ENCODE measurements at places on chromosomes 1 and 21.

GRCh38 chr21:31898933-31899630 is 26.3 kb downstream of the HUNK start:
- no peak for DNase-seq

- peak; percentile 31 for DNase-seq
Observed at GRCh38 chr1:225879521-225880221, 2.5 kb downstream of the TMEM63A start.

- DNase-seq, result no peak
Observed at GRCh38 chr1:243343970-243344937, 88.4 kb downstream of the SDCCAG8 start.

GRCh38 chr1:180912801-180913565 is at the start of gene KIAA1614:
TSS of gene KIAA1614 (plus strand) at chr1:180912897. CDS start at chr1:180913244, 347 bp downstream.
- DNase-seq, result no peak

DNA sequence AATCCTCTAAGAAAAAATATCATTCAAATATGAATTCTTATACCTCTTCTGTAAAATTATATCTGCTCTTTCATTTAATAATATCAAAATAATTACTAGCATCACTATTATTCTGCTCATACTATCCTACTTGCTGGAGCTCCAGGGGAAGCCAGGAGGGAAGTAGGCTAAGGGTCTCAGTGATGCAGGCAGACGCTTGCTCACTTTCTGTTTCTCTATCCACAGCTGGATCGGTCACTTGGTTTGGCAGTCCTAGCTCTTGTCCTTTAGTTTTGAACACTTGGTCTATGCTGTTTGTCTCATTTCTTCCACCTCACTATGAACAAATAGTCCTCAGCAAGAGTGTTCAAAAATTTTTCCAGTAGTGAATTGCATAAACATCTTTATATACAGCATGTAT is 11.3 kb downstream of the CCDC190 start:
- no peak for DNase-seq

DNA sequence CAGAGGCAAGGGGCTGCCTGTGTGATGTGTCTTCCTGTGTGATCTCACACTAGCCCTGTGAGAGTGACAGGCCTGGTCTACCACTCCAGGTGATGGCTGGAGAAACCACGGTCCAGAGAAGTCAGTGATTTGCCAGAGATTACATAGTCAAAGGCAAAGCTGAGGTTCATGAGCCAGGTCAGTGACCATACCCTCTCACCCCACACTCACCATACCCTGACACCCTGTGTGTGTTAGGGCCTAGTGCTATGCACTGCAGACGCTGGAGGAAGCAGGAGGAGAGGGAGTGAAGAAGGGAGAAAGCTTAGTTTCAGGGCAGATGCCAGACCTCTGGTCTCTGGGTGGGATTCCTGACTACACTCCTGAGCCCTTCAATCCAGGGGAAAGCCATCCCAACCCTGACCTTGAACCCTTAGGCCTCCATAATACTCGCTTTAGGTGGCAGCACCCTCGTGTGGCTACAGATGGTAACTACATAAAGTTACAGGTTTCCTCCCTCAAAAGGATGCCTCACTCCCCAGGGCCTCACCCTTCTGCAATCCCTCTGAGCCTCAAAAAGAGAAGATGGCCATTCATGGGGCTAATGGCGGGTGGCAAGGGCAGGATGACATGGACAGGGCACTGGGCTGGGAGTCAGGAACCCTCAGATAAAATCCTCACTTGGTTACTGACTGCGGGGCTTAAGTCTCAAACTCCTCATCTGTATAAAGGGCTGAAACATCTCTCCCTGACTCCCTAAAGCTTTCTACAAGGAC is 20.8 kb upstream of the SDC3 start:
- DNase-seq, result peak; percentile 54

DNA sequence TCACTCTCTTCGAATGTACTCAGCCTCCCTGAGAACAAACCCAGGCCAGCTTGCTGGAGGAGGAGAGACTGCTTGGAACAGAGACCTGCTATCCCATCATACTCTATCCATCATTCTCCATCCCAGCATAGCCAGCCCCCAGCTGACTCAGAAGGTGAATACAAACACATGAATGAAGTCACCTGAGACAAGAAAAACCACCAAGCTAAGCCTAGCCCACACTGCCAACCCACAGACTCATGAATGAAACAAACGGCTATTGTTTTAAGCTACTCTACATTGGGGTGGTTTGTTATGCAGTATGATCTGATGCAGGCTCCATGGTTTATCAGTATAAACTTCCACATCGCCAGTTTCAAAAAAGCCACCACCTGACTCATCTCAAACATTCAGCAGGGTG is 395.6 kb downstream of the SETD4 start:
- DNase-seq, result no peak

GRCh38 chr1:24105368-24106160 is 6.4 kb downstream of the MYOM3 start:
- no peak for DNase-seq

- DNase-seq, result peak; percentile 8
Observed at GRCh38 chr1:151574575-151575529, 34.7 kb downstream of the TUFT1 start.

GRCh38 chr1:25182629-25183028 is 49.7 kb downstream of the SYF2 start:
- DNase-seq, result no peak

- no peak for DNase-seq
Observed at GRCh38 chr1:162366149-162366548, 10.5 kb downstream of the SPATA46 start.

- DNase-seq, result no peak
Observed at GRCh38 chr1:67312615-67313014, 4.9 kb downstream of the IL12RB2 start.

GRCh38 chr1:3548895-3549294 is 62.4 kb downstream of the MEGF6 start:
- no peak for DNase-seq

DNA sequence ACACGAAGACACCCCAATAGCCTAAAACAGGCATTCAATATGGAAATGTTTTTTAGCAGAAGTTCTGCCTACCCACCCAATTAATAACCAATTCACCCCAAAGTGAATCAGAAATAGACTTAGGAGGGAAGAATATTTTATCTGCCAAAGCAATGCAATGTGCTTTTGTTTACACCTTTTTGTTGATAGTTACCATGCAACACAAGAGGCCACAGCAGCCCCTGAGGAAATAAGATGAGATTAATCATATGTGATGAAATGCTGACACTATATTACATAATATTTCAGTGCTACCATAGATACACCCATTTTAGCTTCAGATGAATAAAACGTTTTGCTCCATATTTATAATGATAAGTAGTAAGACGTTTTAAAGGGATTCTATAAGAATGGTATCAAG is 60.9 kb upstream of the RGS2 start:
- DNase-seq, result no peak

GRCh38 chr1:93016171-93016570 is 54.9 kb upstream of the DIPK1A start:
- DNase-seq, result no peak

DNA sequence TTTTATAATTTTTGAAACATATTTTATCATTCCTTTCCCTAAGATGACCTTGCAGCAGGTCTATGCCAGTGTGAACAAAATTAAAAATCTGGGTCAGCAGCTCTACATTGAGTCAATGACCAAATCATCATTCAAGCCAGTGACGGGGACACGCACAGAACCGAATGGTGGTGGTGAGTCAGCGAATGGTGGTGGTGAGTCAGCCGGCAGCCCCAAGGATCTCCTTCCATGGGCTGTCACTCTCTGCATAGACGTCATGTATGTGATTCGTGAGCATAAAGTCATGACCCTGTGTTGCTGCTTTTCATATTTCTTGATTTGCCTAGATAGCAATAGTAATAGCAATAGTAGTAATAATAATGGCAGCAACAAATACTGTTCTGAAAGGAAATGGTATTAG is 26.3 kb downstream of the PER3 start:
- DNase-seq, result peak; percentile 46

DNA sequence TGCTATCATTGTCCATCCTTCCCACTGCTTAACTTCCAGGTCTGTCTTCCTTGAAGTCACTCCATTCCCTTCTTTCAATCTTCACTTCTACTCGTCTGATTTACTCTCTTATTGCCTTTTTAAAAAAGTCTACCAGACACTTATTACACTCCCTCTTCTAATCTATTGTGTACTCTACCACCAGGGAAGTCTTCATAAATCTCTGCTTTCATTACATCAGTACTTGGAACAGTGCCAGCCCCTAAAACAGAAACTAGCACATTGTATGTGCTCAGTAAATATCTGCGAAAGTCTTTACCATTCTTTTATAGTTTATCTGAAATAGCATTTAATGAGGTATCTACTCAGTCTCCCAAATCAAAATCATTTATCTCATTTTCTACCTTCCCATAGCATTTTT is 236.4 kb downstream of the USH2A start:
- DNase-seq, result no peak

DNA sequence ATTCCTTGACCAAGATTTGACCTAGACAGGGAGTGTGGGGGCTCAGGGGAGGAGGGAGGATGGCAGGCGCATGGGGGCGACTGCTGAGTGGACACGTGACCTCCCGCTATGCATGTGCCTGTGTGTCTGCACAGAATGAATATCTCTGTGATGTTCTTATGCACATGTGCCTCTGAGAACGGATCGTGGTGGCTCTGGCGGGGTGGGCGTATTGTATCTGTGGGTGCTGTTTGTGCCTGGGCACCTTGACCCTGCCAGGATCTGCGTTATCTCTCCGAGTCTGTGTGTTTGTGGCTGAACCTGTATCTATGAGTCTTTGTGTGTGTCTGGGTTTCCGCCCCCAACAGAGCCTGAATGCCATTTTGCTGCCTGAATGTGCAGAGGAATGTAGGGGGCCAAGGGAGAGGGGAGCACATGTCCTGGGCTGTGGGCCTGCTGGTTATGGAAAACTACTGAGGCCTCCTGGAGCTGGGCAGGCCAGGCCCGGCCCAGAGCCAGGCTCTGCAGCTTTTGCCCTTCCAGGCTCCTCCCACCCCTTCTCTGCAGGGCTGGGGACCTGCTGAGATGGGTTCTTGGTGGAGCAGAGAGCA is 102.5 kb downstream of the EBNA1BP2 start:
- DNase-seq, result no peak

GRCh38 chr1:175208773-175209492 is 16.4 kb upstream of the KIAA0040 start:
- DNase-seq, result peak; percentile 44

GRCh38 chr1:113654883-113655282 is 104.4 kb downstream of the PHTF1 start:
- no peak for DNase-seq

DNA sequence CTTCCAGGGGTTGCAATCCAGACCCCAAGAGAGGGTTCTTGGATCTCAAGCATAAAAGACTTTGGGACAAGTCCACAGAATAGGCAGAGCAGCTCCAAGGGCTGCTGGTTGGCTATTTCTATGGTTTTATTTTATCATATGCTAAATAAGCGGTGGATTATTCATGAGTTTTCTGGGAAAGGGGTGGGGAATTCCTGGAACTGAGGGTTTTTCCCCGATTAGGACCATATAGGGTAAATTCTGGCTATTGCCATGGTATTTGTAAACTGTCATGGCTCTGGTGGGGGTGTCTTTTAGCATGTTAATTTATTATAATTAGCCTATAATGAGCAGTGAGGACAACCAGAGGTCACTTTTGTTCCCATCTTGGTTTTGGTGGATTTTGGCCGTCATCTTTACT is 270.9 kb upstream of the PLXNA2 start:
- no peak for DNase-seq

- no peak for DNase-seq
Observed at GRCh38 chr1:93031711-93032110, 47.4 kb upstream of the MTF2 start.

DNA sequence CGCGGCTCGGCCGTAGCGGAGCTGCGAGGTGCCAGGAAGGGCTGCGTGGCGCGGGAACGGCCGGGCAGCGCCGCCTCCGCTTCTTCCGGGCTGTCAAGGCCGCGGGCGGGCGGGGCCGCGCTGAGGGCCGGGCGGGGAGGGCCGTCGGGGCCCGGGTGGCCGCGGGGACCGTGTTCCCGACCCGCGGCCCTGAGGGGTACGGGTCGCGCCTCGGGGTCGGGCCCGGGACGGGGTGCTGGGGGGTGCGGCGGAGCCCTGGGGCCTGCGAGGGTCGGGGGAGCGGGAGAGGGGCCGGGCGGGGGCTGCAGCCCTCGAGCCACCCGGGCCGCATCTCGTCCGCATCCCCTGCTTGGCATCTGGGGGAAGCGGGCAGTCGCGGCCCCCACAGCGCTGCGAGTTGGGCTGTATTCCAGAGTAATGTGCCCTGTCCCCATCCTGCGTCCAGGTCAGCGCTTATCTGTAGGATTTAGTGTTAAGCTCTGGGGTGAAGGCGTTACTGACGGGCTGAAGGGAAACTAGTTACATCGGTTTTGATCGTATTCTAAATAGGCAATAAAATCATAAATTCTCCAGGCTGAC is 379 bp downstream of the RER1 start:
- no peak for DNase-seq

DNA sequence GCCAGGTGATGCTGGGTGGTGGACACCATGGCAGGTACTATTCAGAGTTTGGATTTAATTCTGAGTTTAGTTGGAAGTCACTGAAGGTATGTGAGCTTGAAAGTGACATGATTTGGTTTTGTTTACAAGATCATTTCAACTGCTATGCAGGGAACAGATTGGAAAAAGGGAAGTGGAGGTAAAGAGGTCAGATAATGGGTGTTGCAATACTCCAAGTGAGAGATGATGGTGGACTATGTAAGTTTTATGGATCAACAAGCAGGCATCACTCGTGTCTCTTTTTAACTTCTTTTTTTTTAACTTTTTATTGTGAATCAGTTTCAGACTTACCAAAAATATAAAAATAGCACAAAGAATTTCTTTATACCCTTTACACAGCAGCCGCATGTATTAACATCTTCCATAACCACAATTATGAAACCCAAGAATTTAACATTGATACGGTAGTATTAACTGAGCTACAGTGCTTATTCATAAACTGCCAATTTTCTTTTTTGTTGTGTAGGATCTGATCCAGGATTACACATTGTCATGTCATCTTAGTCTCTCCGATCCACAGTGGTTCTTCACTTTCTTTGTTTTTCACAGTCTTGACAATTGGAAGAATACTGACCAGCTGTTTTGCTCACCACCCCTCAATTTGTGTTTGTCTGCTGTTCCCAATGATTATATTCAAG is 24.9 kb upstream of the NHLH2 start:
- DNase-seq, result no peak

DNA sequence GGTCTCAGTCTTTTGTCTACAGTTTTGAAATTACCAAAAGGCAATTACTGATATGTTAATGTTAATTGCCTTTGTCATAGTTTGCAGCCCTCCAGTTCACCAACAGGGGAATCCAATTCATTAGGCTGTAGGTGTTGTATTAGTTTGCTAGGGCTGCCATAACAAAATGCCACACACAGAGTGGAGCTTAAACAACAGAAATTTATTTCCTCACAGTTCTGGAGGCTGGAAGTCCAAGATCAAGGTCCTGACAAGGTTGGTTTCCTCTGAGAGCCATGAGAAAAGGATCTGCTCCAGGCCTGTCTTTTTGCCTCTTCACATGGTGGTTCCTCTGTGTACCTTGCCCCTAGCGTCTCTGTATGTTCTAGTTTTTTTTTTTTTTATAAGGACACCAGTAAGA is 1.3 kb downstream of the RTCA start:
- no peak for DNase-seq

GRCh38 chr1:106536741-106537140 is 519.7 kb upstream of the PRMT6 start:
- DNase-seq, result no peak

- no peak for DNase-seq
Observed at GRCh38 chr1:8914466-8914865, 31.2 kb upstream of the CA6 start.
